ENCODE measurements at places on chromosomes 3 and 15.
A peak's percentile ranks its signal among the peaks of the same experiment; 100 is the strongest.

DNA sequence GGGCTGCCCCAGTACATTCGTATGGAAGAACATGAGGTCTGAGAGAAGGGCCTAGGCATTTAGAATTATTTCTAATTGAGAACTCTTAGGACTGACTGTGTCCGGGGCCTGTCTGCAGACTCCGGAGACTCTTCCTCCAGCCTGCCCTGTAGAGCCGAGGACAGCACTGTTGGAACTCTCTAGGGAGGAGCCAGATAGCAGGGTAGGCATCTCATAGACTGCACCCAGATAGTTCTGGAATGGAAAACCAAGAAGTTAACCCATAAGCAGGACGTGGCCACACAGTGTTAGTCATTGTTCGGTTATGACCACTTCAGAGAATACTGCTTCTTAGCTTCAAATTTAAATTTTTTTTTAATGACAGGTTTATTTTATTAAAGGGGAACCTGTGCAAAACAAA is 59.5 kb downstream of the SNRK start:
- no peak for DNase-seq

- DNase-seq: no peak
Observed at GRCh38 chr15:100113351-100114080, 228.3 kb downstream of the ADAMTS17 start.

DNA sequence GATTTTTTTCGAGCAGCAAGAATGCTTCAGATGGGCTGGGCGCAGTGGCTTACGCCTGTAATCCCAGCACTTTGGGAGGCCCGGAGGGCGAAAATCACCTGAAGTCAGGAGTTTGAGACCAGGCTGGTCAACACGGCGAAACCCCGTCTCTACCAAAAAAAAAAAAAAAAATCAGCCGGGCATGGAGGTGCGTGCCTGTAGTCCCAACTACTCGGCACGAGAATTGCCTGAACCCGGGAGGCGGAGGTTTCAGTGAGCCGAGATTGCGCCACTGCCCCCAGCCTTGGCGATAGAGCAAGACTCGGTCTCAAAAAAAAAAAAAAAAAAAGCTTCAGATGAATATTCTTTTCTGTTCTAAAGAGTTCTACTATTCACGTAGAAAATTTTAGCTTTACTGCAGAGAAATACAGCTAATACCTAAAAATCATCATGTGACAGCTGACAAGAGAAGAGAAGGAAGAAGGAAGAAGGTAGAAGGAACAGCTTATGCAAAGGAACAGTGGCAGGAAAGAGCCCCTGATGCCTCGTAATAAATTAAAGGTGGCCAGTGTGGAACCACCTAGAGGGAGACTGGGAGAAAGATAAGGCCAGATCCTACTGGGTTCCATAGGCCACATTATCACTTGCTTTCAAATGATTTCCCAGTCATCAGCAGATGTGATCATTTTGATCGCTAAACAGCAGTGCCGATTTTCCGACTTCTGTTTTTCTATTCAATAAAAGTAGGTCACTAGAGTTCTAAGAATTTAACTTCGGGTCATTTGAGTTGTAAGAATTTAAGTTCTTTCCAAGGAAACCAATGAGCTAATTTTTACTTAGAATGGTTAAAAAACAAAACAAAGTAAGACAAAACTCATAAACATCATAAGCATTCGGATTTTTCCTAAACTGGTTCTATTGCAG is 1.5 kb downstream of the CMTM6 start:
- peak; percentile 52 for DNase-seq

GRCh38 chr15:64782751-64783150 is 7.4 kb upstream of the RBPMS2 start:
- no peak for DNase-seq

DNA sequence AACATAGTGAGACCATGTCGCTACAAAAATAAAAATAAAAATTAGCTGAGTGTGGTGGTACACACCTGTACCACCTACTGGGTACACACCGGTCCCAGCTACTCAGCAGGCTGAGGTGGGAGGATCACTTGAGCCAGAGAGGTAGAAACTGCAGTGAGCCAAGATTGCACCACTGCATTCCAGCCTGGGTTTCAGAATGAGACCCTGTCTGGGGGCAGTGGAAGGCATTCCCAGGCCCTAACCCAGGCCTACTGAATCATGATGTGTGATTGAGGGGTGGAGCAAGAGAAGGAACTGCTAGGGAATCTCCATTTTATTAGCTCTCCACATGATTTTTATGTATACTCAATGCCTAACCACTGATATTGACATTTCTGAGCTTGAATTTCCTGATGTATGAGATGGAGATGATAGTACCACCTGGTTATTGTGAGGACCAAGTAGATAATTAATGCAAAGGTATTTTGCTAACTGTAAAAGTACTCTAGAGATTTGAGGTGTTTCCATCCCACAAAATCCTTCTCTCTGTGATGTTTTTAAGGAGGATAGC is 169.5 kb upstream of the UMPS start:
- DNase-seq: no peak

DNA sequence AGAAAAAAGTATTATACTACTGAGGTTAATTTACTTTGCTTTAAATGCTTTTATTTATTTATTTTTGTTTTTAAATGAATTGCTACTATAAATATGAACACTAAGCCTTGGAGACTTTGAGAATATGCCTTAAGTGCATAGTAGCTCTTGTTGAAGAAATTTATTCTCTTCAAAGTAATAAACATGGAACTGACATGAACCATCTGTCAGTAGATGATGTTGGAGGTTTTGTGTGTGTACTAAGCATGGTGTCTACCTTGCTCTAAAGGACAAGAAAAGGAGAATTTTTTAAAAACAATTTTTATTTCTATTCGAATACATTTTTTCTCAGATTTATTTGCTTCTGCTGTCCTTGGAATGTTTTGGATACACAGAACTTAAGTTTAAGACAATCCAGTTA is 81.1 kb upstream of the PDZRN3 start:
- DNase-seq: no peak

DNA sequence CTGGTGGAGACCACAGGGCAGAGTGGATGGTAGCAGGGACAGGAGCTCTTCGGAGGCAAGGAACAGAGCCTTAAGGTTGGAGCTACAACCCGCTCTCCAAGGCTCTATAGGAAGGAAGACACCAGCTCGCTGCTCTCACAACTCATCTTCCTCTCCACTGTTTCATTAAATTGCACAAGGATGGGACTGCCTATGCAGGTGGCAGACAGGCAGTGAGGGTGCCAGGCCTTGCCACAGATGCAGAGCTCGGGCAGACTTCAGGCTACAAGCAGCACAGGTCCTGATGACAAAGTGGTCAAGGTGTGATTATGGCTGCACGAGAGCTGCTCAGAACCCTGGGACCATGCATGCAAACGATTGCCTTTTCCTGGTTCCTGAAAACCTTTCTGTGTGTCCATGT is 144.6 kb downstream of the FOXP1 start:
- peak; percentile 43 for DNase-seq

DNA sequence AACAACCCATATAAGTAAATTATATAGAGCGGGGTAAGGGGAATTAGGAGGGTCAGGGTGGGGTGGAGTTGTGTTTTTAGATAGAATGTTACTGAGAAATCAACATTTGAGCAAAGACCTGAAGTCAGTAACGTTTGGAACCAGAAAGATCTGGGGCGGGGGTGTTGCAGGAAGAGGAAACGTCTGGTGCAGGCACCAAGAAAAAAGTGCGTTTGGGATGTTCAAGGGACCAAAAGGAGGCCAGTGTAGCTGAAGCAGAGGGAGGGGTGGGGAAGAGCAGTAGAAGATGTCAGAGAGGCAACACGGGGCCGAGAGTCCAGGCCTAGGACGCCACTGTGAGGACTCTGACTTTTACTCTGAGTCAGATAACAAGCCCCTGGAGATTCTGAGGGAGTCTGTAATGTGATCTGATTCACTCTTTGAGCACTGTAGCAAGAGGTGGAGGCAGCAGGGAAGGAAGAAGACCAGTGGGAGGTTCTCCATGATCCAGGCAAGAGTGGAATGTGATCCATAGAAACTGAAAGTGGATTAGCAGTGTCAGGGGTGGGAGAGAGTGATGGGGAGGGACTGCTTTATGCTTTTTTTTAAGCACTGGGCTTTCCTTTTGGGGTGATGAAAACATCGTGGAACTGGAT is 179.3 kb upstream of the CHRM5 start:
- DNase-seq: no peak

DNA sequence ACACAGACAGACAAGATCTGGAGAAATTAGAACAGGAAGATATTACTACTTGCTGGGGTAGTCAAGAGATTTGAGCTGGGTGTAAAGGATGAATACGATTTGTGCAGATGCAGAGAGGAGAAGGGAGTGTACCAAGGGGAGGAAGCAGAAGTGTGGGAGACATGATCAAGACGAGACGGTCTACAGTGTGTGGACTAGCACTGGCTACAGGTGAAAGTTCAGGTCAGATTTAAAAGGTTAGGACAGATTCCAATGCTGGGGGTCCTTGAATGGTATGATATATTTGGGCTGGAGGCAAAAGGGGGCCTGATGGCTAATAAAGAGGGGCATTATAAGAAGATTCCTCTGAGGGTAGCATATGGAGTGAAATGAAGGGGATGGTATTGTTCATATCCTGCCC is 12.1 kb downstream of the LDHAL6B start:
- DNase-seq: no peak

DNA sequence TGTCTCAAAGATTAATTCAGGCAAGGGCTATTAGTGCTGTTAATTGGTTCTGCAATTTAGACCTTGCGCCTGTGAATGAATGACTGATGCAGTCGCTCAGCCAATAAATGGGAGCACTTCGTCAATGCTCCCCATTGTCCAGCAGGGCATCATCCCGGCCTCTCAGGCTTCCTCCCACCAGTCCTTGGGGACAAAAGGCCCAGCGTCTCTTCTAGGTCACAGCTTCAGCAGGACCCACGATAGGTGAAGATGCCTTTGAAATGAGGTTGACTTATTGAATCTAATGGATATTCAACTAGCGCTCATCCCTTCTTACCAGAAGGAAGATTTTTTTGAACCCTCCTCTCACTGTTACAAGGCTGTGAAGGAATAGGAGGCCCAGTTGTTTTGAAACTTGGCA is 47.7 kb upstream of the CLDN18 start:
- no peak for DNase-seq

DNA sequence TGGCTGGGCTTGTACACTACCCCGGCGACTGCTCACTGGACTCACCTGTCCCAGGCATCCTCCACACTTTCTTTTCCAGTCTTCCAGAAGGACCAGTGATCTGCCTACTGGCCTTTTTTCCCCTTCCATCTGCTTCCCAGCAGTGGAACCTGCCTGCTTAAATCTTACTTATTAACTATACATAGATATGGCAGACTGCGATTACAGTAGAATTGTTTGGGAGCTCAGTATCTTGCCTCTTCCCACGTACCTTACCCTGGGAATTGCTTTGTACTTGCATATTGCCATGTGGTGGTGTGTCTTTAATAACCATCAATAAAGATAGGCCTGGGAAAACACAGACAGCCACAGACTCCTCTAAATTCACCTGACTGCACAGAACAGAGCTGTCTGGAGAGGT is 11.8 kb upstream of the HES1 start:
- DNase-seq: no peak

- no peak for DNase-seq
Observed at GRCh38 chr3:134636406-134636805, 14.4 kb downstream of the KY start.

DNA sequence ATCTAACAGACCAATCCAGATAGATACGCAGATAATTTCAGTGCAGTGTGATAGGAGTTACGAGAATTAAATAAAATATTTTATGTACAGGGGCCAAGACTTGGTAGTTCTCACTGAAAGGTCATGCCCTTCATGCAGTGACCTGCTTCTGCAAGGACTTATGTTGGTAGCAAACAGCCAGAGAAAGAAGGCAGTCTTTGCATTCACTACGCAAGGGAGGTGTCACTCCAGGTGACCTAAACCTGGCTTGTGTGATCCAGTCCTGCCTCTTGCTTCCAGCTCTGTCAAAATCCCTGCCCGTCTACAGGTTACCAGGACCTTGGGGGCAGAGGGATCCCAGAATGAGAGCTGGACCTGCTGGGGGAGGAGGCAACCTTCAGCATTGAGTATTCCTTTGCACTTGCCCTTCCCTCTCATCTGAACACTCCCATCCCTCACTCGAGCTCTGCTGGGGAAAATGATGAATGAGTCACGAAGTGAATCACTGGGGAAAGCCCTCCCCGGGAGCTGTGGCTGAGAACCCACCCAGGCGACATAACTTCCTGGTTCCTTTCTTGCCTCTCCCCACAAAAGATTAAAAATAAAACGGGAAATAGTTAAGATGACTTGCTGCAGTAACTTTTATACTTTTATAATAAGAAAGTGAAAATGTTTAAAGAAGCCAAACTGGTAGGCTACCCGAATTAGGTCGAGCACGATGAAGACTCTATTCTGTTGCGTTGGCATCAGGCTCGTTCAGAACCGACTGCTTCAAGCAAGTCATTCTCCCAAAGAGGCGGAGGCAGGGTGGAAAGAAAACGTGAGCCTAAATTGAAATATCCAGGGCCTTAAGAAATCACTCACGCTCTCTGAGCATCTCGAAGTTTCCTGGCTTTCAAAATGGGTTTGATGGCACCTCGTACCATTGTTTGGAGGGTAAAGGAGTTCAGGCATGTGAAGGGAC is 216.1 kb downstream of the SLCO3A1 start:
- peak; percentile 47 for DNase-seq

GRCh38 chr3:48747706-48748105 is 30.7 kb upstream of the IP6K2 start:
- DNase-seq: no peak

GRCh38 chr3:111594205-111594604 is 941 bp downstream of the ZBED2 start:
- DNase-seq: no peak

- DNase-seq: no peak
Observed at GRCh38 chr3:103554451-103554850, 1119.6 kb downstream of the ZPLD1 start.

GRCh38 chr15:71109130-71109529 is 6.1 kb upstream of the THSD4 start:
- DNase-seq: no peak

DNA sequence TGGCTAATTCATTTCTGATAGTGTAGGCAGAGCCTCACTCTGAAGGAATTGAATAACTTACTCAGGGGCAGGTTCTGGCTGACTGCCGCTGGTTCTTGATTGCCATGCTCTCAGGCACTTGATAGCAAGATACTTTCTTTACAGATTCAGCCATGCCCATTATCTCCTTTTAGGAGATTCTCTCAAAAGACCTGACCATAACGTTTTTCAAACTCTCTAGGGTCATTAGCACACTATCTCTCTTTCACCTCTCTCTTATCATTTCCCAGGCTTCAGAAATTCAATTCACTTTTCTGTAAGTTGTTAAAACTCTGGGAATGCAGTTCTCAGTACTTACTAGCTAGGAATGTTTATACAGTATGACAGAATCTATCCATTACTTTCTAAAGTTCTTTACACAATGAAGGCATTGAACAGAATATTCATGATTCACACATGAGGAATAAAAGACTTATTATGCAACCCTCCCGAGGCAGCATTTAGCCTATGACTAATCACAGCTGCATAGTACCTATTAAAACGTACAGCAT is 850.3 kb upstream of the CADM2 start:
- DNase-seq: no peak

DNA sequence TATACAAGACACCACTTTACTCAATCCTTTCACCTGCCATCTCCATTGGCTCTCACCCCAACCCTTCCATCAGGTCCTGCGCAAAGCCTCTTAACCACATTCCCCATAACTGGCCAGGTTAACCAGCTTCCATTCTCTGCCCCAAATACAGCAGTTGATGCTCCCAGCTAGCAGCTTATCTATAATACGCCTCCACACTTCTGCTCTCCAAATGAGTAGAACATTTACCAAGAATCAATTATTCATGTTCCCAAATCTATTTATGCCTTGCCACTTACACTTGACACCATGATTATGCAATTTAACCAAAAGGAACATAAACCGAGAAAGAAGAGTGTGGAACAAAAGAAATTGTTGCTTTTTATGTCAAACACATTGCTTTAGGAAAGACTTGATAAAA is 103.7 kb upstream of the TPM1 start:
- DNase-seq: no peak

Data from HL-60 (cell line).